ENCODE measurements at places on chromosomes 5 and 9. TPM values are rescaled to one million over a fixed set of nuclear protein-coding genes. Genes with fewer than 3 reads are reported as not detected.

- no peaks in the 10 kb centered on the region for H3K36me3 ChIP-seq
- DNase-seq, result no peak
- H3K4me3 ChIP-seq, result no peak overlapping the region
These were observed 1.1 kb downstream of the MAST4 start for GRCh38 chr5:66597183-66597757.

DNA sequence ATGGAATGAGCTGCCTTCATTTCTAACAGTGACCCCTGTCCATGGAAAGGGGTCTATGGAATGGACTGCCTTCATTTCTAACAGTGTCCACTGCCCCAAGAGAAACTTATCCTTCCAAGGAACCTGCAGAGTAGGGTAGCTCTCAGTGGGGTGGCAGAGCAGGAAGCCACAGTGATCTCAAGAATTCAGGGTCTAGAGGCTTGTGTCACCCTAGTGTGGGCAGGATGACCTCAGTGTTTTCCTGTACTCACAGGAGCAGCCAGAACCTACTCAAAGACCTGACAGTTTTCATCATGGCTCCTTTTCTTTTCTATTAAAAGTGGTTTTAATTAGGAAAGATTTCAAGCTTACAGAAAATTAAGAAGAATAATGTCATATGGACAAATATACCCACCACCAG, 27.5 kb downstream of the SEC61B start:
- no peak overlapping the region for H3K27ac ChIP-seq
- H3K4me3 ChIP-seq, result no peak overlapping the region
- H3K36me3 ChIP-seq, result no peaks in the 10 kb centered on the region
- no peaks in the 10 kb centered on the region for H3K27me3 ChIP-seq
- DNase-seq, result no peak

DNA sequence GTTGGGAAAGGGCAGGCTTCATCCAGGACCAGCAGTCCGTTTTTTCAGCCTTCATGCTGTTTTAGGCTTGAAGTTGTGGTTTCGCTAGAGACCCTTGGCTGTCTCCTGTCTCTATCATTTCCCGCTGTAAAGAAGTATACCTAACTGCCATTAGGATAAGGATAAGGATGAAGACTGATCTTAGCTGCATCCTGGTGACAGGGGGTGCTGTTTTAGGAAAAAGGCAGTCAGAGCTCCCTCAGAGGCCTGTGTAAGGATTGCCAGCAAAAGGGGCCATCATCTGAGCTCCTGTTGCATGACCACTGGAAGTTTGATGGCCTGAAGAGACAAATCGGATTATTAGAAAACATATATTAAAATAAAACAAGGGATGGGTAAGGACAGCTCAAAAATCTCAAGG, 64.8 kb upstream of the FGF10 start:
- no peaks in the 10 kb centered on the region for H3K36me3 ChIP-seq
- H3K4me1 ChIP-seq, result no peaks in the 10 kb centered on the region
- no peaks in the 10 kb centered on the region for H3K27me3 ChIP-seq

- no peaks in the 10 kb centered on the region for H3K27me3 ChIP-seq
- H3K4me3 ChIP-seq, result peak overlapping the region; percentile 38
- peaks cover 28% of the 10 kb centered on the region for H3K4me1 ChIP-seq
These were observed 1.3 kb downstream of the BRD9 start for GRCh38 chr5:891117-891836.

DNA sequence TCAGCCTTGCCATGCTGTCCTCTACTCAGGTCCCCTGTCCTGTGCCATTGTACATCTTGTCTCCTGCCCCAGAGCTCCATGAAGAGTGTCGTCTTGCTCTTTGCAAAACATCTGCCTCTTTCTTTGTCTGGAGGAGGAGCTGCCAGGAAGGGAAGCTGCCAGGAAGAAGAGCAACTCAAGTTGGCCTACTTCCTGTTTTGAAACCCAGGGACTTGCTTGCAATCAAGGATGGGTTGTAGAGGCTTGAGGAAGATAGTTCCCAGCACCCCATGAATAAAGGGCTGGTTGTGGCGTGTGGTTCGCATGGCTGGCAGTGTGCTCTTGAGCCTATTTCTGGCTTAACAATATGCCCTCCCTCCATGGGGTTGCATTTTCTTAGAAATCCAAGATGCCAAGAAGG, 53.0 kb upstream of the CPEB4 start:
- H3K4me3 ChIP-seq, result no peak overlapping the region
- H3K27ac ChIP-seq, result no peak overlapping the region
- H3K36me3 ChIP-seq, result no peaks in the 10 kb centered on the region
- no peak for DNase-seq
- H3K27me3 ChIP-seq, result no peaks in the 10 kb centered on the region

- no peak overlapping the region for H3K4me3 ChIP-seq
- H3K4me1 ChIP-seq, result no peaks in the 10 kb centered on the region
- peaks cover 26% of the 10 kb centered on the region for H3K36me3 ChIP-seq
These were observed 84.8 kb downstream of the DAP start for GRCh38 chr5:10676224-10676623.

- no peak overlapping the region for H3K4me3 ChIP-seq
- no peak for DNase-seq
- no peaks in the 10 kb centered on the region for H3K27me3 ChIP-seq
- H3K4me1 ChIP-seq, result no peaks in the 10 kb centered on the region
- H3K36me3 ChIP-seq, result no peaks in the 10 kb centered on the region
- H3K27ac ChIP-seq, result no peak overlapping the region
These were observed 68.3 kb downstream of the LPAR1 start for GRCh38 chr9:110969971-110970386.

GRCh38 chr9:128499920-128500319, 4.6 kb upstream of the GLE1 start:
- H3K36me3 ChIP-seq, result peaks cover 33% of the 10 kb centered on the region
- peaks cover 4% of the 10 kb centered on the region for H3K4me1 ChIP-seq
- no peaks in the 10 kb centered on the region for H3K27me3 ChIP-seq
- no peak overlapping the region for H3K27ac ChIP-seq

- no peak overlapping the region for H3K27ac ChIP-seq
- DNase-seq, result no peak
- no peaks in the 10 kb centered on the region for H3K36me3 ChIP-seq
- no peak overlapping the region for H3K4me3 ChIP-seq
These were observed 202.8 kb downstream of the DMRTA1 start for GRCh38 chr9:22649384-22649783.

GRCh38 chr5:131246504-131246903, 17.3 kb upstream of the CDC42SE2 start:
- no peaks in the 10 kb centered on the region for H3K36me3 ChIP-seq
- DNase-seq, result no peak
- H3K27ac ChIP-seq, result no peak overlapping the region
- H3K4me1 ChIP-seq, result peaks cover 21% of the 10 kb centered on the region
- H3K4me3 ChIP-seq, result no peak overlapping the region
- no peaks in the 10 kb centered on the region for H3K27me3 ChIP-seq

GRCh38 chr5:75671506-75671905, 45.7 kb downstream of the POC5 start:
- no peaks in the 10 kb centered on the region for H3K27me3 ChIP-seq
- H3K27ac ChIP-seq, result no peak overlapping the region
- H3K4me3 ChIP-seq, result no peak overlapping the region
- peaks cover 13% of the 10 kb centered on the region for H3K4me1 ChIP-seq

- no peak overlapping the region for H3K4me3 ChIP-seq
- no peak for DNase-seq
- H3K36me3 ChIP-seq, result no peaks in the 10 kb centered on the region
- H3K27me3 ChIP-seq, result no peaks in the 10 kb centered on the region
These were observed 29.3 kb downstream of the MARVELD2 start for GRCh38 chr5:69444127-69444754.

DNA sequence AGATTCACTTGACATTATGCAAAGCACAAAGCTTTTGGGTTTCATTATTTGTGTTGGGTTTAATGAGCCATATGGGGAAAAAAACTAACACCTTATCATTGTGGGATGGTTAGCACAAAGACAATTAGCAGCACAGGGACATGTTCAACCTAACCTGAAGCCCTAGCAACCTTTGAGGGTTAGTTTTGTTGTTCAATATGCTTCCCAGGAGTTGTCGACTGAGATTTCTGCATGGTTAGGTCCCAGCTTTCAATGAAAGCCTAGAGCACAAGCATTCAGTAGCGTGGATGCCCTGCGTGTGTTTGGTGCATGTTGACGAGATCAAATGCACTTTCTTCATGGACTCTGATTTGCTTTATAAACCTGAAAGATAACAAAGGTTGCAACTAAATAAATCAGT, 565.2 kb upstream of the TLE4 start:
- no peaks in the 10 kb centered on the region for H3K36me3 ChIP-seq
- no peaks in the 10 kb centered on the region for H3K27me3 ChIP-seq
- no peak for DNase-seq

RLN1 gene
- 5.9 TPM for total RNA-seq

OR1L8 gene
- total RNA-seq, result not detected

HEMGN gene
- 1.6 TPM for total RNA-seq

PCDHGC5 gene
- total RNA-seq, result not detected

RELL2 gene
- 20.4 TPM for total RNA-seq

RFK gene
- total RNA-seq, result 13.5 TPM

Data from CD4-positive, alpha-beta memory T cell (primary cell).